Fibroblast of skin of abdomen (primary cell): ENCODE measurements at places on chromosomes 11 and 22.

DNA sequence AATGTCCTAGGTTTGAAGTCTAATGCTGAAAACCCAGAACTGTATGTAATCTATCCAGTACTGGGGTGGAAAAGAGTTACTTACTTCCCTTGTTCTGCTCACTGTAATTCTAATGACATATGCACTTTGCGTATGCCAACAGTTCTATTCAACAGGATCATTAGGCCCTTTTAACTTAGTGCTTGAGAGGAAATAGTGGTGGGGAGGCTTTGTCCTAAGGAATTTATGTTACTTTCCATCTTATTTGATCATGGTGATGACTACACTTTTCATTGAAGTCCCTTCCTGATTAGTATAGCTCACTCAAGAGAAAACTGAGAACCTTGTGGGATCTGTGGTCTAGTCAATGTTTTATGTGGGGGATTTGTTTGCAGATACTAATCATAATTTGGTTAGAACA lies 348.2 kb downstream of the GUCY1A2 start:
- peak; percentile 4 for DNase-seq

GRCh38 chr11:105393326-105393725 lies 216.5 kb upstream of the GRIA4 start:
- DNase-seq: no peak

DNA sequence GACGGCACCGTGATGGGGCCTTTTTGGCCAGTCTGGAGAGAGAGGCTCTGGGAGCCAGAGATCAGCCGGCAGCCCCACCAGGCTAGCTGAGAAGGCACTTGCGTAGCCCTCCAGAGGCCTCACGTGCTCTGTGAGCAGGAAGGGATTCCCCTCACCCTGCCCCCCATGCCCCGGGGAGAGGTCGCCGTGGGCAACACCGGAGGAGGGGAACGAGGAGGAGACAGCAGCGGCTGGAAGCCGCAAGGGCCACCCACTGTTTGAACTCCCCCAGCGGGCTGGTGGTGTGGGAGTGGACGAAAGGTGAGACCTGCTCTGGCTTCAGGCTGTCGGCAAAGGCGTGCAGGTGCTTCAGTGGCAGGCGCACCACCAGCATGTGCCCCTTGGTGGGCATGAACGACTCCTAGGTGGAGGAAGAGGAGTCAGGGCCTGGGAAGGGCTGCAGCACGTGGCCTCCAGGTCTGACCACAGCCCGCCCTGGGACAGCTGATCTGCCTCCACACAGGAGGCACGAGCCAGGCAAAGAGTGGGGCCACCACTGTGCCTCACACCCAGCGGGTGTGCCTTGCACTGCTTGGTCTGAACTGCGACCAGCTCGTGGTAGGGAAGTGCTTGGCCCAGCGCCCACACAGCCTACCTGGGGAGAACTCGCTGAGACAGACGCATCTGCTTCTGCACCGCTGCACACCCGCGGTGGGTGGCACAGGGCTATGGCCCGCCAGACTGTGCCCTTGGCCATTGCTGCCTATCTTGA lies 99.9 kb downstream of the MED15 start:
- no peak for DNase-seq

DNA sequence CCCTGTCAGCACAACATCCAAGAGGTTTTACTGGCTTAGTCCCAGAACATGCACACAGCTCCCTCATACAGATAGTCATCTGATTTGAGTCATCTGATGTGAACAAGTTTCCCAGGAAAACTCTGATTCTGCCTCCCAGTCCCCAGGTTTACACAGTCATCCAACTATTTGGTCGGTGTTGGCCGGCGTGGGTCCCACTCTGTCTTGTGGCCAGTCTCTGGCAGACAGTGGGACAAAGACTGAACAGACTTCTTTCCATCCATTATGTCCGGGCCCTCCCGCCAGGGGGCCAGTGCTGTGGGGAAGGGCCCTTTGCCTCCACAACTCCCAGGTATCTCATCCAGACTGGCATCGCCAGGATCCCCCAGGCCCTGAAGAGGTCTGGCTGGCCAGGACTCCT lies 60.0 kb downstream of the BTG4 start:
- DNase-seq: peak; percentile 44

DNA sequence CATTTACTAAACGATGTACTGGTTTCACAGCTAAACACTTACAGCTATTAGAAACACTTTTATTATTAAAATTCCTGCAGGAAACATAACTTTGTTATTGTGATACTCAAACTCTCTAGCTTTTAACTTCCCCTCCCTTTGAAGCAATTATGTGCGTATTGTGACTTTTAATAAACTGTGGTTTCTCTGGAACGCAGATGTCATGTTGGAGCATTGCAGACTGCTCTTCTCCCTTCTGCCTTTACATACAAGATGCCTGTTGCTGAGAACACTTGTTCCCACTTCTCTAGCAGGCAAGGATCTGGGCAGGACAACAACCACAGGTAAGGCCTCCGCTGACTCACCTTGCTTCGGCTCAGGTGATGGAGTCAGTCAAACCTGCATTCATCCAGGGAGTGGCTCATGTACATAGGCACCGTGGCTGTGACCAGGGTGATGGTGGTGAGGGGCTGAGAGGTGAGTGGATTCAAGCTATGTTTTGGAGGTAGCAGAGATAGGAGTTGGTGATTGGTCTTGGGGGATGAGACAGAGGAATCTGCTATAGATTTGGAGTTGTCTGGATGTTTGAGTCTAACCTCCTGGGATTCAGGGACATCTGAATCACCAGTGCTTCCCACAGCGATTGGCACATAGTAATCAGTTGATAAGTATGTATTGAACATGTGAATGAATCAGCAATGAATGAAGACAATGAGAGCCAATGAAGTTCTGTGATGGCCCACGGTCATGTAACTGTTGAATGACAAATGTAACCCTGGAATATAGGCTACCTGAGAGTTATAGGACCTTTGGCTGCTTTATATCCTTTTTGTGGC lies 106.0 kb downstream of the ADAMTS15 start:
- no peak for DNase-seq

GRCh38 chr11:129800655-129801054 lies 15.0 kb upstream of the TMEM45B start:
- no peak for DNase-seq

DNA sequence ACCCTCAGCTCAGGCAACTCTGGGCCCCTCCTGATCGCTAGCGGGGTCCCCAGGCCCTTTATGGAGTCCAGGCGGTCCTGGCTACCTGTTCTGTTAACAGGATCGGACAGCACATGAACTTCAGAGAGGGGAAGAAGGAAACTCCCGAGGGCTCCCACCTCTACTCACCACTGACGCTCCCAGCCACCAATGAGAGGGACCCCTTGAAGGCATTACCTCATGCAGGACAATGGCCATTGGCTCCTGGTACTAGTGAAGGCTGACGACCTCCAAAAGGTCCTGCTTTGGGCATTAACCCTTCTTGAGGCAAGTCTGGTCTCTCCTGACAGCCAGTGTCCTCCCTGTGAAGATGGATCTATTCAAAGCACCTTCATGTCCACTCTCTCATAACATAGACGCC lies 71.5 kb upstream of the LMO1 start:
- no peak for DNase-seq

DNA sequence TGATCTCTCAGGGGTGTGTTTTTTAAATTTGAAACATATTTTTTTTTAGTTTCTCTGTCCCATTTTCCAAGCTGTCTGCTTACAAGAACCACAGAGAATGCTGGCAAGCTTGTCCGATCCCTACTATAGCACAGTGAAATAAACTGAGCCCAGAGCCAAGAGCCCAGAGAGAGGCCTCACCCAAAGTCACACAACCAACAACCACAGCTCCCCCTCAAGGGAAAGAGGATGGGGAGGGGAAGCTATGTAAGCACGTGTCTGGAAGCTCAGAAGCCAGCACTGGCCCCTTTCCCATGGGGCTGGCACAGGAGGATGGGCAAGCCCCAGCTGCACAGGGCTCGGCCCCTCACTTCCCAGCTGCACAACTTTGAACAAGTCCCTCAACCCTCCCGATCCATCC lies 3.2 kb upstream of the SART1 start:
- DNase-seq: no peak

GRCh38 chr11:120383518-120384155 lies 47.4 kb downstream of the ARHGEF12 start:
- no peak for DNase-seq

GRCh38 chr11:122398851-122399250 lies 256.7 kb upstream of the UBASH3B start:
- no peak for DNase-seq

GRCh38 chr11:95337175-95337957 lies 106.4 kb upstream of the SESN3 start:
- DNase-seq: peak; percentile 80

DNA sequence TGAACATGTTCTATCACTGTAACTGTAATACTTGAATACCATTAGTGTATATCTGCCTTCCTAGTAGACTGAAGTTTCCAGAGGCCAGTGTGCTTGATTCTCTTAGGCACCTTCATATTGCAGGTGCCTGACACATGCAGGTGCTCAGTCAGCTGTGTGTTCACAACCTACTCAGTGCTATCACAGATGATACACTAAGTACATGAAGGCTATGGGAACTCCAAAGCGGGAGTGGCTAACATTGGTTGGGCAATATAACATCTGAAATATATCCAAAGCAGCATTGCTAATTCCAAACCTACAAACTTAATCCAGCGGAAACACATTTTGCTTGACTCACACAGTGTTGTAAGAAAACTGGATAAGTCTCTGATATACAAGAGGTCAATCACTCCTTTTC lies 539.3 kb upstream of the ISX start:
- no peak for DNase-seq

DNA sequence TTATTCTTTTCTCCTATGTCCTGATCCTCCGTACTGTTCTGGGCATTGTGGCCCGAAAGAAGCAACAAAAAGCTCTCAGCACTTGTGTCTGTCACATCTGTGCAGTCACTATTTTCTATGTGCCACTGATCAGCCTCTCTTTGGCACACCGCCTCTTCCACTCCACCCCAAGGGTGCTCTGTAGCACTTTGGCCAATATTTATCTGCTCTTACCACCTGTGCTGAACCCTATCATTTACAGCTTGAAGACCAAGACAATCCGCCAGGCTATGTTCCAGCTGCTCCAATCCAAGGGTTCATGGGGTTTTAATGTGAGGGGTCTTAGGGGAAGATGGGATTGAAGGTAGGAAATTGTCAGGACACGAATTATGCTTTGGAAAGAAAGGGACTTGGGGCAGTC lies 843 bp downstream of the OR51T1 start:
- DNase-seq: no peak

DNA sequence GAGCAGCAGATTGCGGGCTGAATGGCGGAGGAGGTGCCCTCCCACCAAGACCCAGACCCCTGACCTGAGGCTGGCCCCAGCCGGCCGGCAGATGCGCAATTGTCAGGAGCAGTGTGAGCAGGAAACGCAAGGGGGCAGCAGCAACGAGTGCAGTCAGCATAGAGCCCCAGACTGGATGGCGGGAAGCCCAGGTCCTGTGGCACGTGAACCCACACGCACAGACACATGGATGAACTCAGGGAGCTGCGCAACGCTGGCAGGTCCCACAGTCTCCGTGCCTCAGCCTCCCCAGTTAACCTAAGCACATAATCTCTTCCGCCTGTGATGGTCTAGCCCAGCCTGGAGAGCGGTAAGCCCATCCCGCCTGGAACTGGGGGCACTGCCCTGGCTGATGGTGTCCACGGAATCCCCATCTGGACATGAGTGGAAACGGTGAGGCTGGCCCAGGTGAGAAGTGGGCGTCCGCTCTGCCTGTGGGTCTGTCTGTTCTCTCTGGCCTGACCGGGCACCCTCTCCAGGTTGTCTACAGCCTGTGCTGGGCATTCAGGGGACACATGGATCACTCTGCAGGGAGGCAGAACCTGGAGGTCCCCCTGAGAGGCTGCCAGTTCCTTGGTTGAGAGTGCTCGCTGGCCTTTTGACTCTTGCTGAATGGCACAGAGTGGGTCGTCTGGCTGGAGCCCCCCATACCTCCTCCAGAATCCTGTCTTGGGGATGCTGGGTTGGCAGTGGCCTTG lies 626 bp upstream of the TBX10 start:
- peak; percentile 32 for DNase-seq

DNA sequence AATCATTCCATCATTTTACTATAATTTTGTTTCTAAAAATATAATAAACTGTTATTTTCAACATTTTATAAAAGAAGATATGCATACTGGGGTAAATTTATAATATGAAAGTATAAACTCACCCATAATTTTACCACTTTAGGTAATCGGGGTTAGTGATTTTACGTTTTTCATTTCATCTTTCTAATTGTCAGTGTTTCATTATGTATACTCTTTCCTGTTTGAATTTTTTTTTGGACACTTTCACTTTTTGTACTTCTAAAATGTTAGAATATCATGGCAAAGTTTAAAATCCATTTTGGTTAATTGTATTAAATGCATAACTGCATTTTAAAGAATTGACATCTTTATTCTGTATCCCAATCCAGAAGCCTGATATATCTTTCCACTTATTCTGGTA lies 115.8 kb downstream of the METTL15 start:
- DNase-seq: no peak

GRCh38 chr22:42969348-42969975 lies 45.5 kb downstream of the PACSIN2 start:
- peak; percentile 96 for DNase-seq

DNA sequence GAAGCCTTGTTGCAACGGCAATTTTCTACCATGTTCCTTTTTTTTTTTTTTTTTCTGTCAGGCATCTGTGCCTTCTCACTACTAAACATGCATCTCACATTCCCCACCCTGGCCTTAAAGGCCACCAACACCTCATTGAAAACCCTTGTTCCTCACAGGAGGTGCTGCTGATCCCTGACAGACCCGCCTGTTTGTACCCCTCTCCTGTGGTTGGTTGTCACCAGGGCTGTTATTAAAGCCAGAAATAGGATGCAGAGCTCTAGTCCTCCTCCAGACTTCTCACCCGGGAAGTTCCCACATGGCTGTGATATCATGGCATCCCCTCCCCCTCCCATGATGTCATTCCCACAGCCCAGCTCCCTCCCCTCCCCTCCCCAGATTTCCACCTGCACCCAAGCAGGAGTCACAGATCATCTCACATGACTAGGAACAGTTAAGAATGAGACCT lies 302.8 kb upstream of the NCAM1 start:
- DNase-seq: no peak

DNA sequence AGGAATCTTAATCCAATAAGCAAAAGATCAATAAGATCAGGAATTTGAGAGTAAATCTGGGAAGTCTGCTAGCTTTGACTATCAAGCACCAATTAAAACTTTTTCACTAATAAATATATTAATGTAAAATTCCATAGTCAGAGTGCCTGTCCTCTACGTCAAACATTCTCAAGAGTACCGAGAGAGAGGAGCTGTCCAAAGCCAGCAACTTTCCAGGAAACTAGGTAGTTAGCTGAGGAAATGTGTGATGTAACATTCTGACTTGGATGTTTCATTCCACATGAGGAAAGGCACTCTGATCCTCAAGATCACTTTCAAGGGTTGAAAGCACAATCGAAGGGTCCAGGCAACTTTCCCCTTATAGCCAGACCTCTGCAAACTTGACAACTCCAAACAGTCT lies 113.2 kb downstream of the STK33 start:
- DNase-seq: no peak

- DNase-seq: no peak
Measured at GRCh38 chr11:17840101-17840548, 105.5 kb downstream of the KCNC1 start.

- DNase-seq: no peak
Measured at GRCh38 chr11:1121331-1121812, 36.4 kb upstream of the MUC5AC start.

- no peak for DNase-seq
Measured at GRCh38 chr22:44127356-44127755, 53.4 kb upstream of the PARVG start.

- DNase-seq: no peak
Measured at GRCh38 chr11:62654297-62654696, 1.2 kb upstream of the INTS5 start.

- no peak for DNase-seq
Measured at GRCh38 chr11:112498701-112499100, 238.0 kb upstream of the PLET1 start.
